ENCODE measurements at places on chromosomes 2 and 18.

DNA sequence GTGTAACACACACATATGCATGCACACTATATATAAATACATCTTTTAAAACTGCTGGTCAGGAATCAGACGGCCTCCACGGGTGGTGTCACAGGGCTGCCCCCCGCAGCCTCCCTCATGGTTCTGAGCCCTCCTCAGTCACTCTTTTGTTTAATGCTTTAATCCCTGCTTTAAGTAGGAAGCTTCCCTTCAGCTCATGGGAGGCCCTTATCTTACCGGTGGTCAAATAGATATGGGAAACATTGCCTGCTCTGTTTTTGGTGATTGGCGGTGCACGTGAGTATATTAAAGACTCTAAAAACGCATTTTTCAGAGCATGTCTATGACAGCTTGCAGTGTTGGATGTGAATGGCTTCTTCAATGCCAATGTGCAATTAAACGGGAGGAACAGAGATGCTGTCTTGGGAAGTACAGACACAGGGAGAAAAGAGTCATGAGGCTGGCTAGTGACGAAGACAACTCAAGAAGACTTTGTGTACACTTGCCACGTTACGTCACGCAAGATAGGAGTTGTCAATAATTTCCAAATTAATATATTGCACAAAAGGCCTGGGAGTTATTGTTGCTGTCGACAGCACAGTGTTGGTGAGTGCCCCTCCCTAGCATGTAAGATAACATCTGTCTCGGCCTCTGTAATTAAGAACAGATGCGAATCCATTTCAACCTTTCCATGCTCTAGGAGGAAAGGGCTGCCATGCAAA, 23.3 kb downstream of the GNLY start:
- peak; percentile 87 for DNase-seq

- peak; percentile 97 for DNase-seq
Observed at GRCh38 chr2:20091305-20091991, 40.0 kb upstream of the LAPTM4A start.

DNA sequence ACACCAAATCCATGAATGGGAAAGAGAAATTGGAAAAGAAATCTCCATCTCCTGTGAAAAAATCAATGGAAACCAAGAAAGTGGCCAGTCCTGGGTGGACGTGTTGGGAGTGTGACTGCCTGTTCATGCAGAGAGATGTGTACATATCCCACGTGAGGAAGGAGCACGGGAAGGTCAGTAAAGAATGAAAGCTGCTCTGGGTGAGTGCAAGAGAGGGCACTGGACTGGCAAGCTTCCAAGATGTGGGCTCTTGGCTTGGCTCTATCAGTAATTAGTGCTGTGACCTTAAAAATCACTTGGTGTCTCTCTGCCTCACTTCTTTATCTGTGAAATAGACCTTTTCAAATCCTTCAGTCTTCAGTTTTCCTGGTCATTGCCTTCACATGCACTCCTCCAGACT, 89.0 kb downstream of the ZNF532 start:
- no peak for DNase-seq

GRCh38 chr2:106189325-106189724, 4.8 kb downstream of the UXS1 start:
- DNase-seq: no peak

DNA sequence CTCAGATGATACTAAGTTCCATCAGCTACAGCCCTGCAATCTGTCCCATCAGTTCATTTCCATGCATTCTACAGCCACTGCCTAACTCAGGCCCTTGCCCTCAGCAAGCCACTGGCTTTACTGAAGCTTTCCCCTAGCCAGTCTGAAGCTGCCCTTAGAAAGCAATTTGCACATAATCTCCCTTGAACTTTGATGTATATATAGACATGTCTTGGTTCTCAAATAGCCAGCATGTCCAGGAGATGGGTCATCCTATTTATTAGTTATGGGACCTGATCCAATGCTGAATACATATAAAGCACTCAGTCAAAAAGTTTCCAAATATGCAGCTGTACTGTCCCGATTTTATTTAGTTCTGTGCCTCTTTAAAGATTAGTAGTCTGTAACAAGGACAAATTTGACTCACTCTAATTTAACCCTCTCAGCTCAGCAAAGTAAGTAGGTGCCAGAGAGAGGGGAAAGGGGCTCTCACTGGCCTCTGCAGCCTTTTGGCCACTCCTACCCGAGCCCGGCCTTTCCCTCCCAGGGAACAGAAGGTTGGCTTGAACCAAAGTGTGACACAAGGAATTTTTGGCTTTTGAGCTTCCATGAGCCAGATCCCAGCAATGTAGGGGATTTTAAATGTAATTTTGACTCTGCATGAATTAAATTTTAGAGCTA, 70.7 kb downstream of the CCDC93 start:
- peak; percentile 79 for DNase-seq
